Stimulated activated CD8-positive, alpha-beta memory T cell treated with anti-CD3 and anti-CD28 coated beads, Interleukin-7, amount 100 ng/mL, for 1 hour (primary cell): ENCODE measurements at places on chromosomes 4 and X.

DNA sequence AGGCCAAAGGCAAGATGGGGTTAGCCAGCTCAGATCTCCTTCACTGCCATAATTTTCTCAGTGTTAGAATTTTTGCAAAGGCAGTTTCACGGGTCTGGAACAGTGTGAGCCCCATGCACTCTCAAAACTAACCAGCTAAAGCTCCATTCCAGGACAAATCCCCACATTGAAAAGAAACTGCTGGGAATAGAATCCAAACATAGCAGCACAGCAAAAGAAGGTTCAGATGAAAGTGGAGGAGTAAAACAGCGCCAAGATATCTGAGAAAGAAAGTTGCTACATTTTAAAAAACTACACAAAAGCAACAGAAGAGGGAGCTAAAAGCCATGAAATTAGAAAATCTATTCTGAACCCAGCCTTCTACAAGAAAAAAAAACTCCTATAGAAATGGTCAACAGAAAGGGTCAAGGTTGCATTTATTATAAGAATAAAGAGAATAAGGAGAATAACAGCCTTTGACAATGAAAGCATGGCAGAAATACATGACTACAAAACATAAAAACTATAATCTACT, 39.6 kb upstream of the SLC7A3 start:
- DNase-seq = no peak

- no peak for DNase-seq
These were observed 64.5 kb upstream of the WDR1 start for GRCh38 chr4:10180927-10181744.

- no peak for DNase-seq
These were observed 25.2 kb upstream of the TBC1D14 start for GRCh38 chr4:6884341-6884870.

GRCh38 chrX:153371256-153371655, 29.9 kb downstream of the PNMA6E start:
- DNase-seq = no peak

DNA sequence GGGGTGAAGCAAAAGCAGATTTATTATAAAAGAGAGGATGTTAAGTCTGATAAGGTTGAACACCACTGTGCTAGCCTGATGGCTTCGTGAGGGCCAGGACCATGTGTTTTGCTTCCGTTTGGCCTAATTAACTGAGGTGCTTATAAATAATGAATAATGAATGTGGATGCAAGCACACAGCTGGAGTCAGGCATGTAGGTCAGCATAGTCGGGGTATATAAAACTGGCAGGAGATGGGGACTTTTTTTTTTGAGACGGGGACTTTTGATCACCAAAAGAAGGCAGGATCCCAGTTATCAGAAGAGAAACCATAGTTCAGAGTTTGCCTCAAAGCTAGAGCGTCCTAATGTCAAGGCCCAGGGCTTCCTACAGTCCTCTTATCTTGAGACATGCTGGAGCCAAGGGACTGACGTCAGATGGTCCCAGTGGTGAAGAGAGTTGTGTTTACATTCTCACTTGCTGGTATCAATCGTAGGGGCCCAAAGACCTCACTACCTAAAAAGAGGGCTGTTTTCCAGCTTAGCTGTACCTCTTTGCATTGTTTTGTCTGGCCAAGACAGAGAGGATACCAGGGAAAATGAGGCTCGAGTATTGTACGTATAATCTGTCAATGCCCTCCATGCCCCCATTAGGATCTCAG, 50.4 kb downstream of the RTL9 start:
- DNase-seq = no peak

DNA sequence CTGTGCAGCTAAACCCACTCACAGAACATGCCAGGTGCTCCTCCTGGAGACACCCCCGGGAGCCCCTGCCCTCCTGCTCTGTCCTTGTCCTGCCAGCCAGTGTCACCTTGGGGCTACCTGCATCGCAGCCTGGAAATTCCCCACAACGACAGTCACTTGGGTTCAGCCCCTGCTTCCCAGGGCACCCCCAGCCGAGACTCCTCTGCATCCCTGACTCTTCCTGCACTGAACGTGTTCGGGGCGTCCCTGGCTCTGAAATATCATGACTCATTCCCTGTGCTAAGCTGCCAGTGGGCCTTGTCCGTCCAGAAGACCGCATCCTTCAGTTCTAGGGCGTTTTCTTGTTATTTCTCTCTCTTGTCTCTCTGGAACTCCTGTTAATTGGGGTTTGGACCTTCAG, 5.8 kb downstream of the CFAP99 start:
- DNase-seq = no peak

- no peak for DNase-seq
These were observed 113.8 kb downstream of the ADRA2C start for GRCh38 chr4:3879681-3880614.

GRCh38 chrX:69262036-69262936, 97.0 kb upstream of the PJA1 start:
- no peak for DNase-seq

DNA sequence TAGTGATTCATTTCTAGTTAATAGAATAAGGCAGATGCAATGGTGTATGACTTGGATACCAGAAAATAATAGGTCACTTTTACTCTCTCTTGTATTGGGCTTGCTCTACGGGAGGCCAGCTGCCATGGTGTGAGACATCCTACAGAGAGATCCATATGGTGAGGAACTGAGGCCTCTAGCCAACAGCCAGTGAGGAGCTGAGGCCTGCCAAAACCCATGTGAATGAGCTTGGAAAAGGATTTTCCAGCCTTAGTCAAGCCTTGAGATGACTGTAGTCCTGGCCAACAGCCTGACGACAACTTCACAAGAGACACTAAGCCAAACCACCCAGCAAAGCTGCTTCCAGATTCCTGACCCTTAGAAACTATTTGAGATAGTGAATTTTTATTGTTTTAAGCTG, 1300.2 kb downstream of the RAPGEF2 start:
- no peak for DNase-seq

DNA sequence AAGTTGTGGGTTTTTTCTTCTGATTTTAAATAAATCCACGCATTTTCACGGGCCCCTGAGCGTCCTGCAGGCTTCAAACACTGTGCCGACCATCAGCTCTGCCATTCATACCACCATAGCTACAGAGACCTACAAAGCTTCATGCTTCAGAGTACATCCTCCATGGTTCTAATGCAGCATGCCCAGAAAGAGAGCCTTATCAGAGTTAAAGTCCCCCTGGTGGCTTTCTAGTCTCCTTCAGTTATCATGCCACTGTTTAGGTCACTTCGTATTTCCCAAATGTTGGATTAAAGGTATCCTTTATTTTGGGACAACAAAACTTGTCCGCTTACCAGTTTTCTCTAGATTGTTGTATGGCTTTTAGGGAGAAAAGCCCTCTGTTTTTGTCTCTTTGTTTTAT, 66.7 kb upstream of the VCX2 start:
- no peak for DNase-seq

GRCh38 chr4:186088523-186088922, 16.0 kb upstream of the FAM149A start:
- DNase-seq = no peak

GRCh38 chrX:131405497-131405896, 116.4 kb upstream of the IGSF1 start:
- no peak for DNase-seq

GRCh38 chrX:9465380-9466123, 694 bp downstream of the TBL1X start:
- no peak for DNase-seq

DNA sequence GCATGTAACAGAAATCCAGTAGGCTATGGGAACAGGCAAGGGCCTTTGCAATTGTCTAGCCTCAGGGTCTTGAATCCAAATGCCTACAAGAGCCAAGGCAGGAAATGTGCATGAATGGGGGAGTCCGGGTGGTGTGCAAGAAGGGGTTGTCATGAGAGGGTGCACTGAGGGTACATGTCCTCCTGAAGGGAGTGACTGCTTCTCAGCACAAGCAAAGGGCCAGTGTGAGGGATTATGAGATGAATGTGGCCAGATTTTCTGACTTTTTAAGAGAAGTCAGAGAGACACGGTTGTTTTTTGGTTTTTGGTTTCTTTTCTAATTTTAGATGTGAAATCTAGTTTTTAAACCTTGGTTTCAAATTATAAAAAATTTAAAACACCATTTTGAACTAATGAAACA, 76.5 kb upstream of the LSM6 start:
- no peak for DNase-seq

GRCh38 chrX:9163214-9163709, 129.3 kb upstream of the FAM9B start:
- no peak for DNase-seq

DNA sequence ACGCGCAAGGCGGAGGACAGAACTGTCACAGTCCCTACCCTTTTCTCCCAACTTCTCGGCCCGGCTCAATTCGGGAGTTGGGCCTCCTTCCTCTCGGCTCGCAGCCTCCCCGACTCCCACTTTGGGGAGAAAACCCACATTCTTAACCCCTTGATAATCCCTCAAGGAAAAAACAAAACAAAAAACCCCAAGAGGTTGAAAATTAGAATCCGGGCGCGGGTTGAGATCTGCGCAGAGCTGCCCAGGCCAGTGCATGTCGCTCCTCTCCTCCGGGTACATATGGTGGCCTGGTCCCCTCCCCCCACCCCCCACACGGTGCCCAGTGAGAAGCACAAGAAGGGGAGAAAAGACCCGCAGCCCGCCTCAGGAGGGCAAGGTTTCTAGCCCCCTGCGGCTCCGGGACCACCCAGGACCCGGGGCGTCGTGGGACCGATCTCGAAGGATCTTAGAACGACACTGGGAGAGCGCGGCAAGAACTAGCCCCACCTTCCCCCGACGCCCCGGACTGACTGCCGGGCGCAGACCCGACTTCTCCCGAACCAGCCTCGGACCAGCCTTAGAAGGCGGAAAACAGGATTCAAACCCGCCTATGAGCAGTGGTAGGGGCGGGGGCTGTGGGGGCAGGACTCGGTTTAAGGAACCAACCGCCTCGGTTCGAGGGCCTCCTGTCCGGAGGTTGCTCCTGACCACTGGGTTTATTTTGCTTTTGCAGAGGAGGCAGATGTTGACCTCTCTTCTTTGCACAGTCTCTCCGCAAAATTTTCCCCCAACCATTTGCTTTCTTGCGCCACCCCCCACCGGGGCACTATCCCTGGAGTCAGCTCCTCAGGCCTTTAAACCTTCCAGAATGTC, 2.5 kb upstream of the PDGFRA start:
- no peak for DNase-seq

GRCh38 chrX:32985544-32985943, 225.8 kb downstream of the DMD start:
- no peak for DNase-seq

GRCh38 chr4:150739591-150739990, 157.6 kb downstream of the MAB21L2 start:
- no peak for DNase-seq

GRCh38 chrX:120468479-120468824, 644 bp downstream of the LAMP2 start:
- DNase-seq = no peak
